CD4-positive, alpha-beta T cell (primary cell): ENCODE measurements at places on chromosomes 4 and X. TPM values are rescaled to one million over a fixed set of nuclear protein-coding genes. Genes with fewer than 3 reads are reported as not detected.
A peak's percentile ranks its signal among the peaks of the same experiment; 100 is the strongest.

DNA sequence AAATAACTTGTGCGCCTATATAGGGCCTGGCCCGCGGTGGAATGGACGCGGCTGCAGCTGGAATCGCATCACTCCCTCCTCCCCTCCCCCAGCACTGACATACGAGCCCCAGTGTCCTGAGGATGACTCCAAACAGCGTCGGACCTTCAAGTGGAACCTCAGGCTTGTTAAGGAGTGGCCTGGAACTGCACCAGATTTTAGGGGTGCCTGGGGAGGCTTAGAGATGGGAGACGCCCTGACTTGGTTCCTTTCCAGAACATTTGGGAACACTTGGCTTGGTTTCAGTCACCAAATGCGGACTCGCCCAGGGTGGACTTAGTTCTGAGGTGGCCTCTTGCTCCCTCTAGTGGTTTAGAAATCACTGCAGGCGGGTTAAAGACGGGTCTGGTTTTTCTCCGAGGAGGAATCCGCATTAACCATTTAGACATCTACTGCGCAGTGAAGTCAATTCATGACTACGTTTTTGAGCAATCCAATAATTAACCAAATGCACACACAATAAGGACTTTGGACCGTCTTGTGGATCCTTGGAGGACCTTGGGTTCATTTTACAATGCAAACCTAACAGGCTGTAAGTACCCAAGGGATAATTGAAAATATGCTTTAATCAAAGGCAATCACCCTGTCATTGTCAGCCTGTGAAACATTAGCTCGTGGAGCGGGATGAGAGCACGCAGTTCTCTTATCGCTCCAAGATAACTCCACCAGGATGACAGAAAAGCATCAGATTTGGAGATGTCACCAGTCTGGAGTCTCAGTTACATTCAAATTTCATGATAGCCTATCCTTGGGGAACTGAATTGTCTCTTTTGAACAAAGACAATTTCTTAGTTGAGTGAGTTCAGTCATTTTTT, 11.2 kb upstream of the PDGFRA start:
- DNase-seq: peak; percentile 27

GRCh38 chr4:189804894-189805293, 135.8 kb upstream of the FRG1 start:
- DNase-seq: no peak

- DNase-seq: peak; percentile 30
Measured at GRCh38 chr4:174120446-174121295, 162.8 kb downstream of the FBXO8 start.

- no peak for DNase-seq
Measured at GRCh38 chr4:25120146-25120940, 39.9 kb downstream of the SEPSECS start.

DNA sequence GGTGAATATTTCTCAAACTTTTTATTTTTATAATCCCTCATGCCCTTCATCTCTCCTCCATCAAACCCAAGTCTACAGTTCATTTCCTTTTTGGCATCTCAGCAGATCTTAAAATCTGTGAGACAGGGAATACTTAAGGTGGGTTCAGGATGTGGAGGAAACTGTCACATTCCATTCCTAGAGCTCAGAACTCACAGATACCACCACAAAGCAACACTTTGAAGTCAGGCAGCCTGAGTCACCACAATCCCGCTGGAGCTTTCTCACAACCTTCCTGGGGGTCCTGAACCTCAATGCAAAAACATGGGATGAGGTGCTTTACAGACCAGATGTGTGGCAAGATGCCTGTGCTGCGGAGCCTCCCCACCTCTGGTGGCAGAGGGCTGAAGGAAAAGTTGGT, 63.2 kb downstream of the HHIP start:
- no peak for DNase-seq

- no peak for DNase-seq
Measured at GRCh38 chr4:150206954-150207353, 128.7 kb downstream of the DCLK2 start.

GRCh38 chr4:87995435-87995834, 12.0 kb upstream of the PKD2 start:
- DNase-seq: no peak

The WNK3 gene
- total RNA-seq: 0.16 TPM

DNA sequence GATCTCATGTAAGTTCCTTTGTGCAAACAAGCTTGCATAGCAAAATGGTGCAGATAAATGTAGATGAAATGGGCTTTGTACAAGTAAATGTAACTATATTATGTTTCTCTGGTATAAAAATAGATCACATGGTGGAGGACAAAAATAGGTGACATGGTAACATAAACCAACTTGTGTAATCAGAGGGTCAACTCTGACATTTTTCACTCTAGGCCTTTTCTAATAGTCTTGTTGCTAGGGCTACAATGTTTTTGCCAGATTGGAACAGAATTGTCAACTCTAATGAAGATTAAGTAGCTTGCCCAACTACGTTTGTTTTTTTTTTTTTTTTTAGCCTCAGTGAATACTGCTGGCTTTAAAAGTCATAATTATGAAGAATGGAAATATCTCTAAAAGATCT, 11.5 kb downstream of the MAD2L1 start:
- DNase-seq: no peak

DNA sequence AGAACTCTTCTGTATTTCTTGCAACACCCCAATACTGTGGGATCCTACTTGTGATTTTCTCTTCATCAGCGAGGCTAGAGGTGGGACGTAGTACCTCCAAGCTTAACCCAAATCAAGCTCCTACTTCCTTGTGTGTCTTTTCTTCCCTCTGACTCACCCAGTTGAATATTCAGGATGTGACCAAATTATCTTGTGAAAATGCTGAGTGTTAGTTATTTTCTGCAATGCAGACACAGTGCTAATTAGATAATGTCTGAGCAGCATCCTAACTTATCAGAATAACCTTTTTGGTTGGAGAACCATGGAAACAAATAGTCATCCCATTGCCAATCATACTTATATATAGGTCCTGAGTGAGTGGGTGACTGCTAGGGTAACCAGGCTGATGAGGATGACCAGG, 2.4 kb downstream of the MEPE start:
- DNase-seq: no peak

DNA sequence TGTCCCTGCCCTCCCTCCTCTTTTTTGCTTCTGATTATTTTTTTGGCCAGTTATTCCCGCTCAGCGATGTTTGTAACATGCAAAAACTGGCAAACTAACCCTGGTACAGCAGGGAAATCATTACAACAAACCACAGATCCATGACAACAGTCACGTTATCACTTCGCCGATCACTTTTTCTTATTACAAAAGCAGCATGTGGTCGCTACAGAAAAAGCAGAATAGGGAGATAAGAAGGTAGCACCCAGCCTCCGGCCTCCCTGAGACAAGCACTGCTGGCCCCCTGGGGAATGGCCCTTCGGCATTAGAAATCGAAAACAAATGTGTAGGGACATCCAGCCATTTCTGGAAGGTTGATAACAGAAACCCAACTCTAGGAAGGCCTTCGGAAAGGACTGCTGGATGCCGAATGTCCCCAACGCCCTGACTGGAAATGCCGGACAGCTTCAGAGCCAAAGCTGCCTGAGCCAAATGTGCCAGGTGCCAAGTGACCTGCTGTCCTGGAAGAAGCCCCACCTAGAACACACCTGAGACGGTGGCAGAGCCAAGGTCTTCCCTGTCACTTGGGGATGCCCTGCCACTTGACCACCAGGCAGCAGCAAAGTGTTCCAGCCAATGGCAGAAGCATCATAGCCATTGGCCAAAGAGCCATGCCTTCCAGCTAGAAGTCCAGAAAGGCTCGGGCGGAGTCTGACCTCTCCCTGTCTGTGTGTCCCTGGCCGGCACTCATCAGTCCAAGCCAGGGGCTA, 2.9 kb downstream of the IDH3G start:
- no peak for DNase-seq

DNA sequence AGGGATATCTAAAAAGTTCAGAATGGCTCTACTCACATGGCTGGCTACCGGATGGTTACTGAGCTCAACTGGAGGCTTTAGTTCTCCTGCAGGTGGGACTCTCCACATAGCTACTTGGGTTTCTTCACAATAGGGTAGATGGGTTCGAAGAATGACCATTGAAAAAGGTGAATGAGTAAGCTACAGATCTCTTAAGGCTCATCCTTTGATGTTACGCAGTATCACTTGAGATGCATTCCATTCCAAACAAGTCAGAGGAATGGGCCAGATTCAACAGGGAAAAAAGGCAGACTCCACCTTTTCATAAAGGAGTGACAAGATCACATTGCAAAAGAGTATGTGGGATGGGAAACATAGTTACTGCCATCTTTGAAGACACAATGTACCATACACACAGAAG, 52.6 kb downstream of the DDX53 start:
- DNase-seq: no peak

DNA sequence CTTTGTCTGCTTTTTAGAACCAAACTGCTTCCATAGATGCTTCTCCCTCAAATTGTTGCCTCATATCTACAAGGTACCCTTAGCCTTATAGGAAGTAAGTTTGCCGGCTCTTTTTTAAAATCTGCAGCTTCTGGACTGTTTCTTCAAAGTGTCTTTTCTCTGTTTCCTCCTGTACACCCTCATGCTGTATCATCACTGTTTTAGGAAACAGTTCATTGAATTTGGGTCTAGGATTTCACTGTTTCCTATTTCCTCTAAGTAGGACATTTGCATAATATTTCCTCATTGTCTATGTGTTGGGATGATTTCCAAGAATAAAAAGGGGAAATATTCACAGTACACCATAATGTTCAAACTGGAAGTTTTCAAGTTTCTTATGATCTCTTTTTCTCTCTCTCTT, 43.0 kb downstream of the BANK1 start:
- no peak for DNase-seq

DNA sequence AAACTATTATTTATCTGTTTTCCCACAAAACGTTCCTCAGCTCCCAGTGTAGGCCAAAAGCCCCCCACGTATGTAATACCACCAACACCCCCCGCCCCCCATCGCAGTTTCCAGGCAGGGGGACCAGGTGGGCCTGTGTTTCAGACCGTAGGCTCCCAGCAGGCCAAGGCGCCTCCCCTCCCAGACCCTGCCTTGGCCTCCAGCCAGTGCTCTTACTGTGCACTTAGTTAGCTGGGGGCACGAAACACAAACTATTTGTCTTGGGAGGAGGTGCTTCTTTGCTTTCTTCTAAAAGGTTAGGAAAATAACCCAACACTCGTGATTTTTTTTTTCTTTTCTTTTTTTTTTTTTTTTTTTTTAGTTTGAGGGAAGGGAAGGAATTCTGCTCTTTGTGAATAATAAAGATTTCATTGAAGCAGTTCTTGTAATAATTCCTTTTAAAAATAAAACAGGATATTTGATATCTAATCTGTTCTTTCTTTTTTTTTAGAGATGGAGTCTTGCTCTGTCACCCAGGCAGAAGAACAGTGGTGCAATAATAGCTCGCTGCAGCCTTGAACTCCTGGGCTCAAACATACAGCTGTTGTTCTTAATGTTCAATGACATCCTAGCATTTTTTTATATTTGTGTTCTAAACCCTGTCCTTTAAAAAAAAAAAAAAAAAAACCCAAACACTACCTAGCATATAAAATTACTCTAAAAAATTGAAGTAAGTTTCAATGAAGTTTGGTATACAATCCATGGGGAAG, 83.0 kb upstream of the CLDN34 start:
- no peak for DNase-seq

GRCh38 chrX:2696698-2697215, 5.7 kb downstream of the CD99 start:
- no peak for DNase-seq

DNA sequence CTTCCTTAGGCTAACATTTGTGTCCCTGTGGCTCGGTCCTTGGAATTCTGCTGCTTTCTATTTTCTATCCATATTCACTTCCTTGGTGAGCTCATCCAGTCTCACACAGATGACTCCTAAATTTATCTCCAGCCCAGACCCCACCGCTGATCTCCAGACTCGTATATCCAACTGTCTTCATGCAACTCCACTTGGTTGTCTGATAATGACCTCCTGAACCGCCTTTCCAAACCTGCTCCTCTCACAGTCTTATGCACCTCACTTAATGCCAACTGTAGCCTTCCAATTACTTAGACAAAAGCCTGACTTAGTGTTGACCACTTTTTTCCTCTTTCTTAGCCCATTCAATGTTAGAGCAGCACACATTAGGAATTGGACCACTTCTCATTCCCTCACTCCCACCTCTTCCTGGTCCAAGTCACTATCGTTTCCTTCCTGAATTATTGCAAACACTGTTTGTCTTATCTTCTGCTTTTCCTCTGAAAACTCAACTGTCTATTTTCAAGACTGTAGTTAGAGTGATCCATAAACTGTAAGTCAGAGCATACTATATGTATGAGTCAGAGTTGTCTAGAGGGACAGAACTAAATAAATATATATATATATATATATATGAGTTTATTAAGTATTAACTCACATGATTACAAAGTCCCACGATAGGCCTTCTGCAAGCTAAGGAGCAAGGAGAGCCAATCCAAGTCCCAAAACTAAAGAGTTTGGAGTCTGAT, 292.5 kb downstream of the UNC5C start:
- DNase-seq: no peak

DNA sequence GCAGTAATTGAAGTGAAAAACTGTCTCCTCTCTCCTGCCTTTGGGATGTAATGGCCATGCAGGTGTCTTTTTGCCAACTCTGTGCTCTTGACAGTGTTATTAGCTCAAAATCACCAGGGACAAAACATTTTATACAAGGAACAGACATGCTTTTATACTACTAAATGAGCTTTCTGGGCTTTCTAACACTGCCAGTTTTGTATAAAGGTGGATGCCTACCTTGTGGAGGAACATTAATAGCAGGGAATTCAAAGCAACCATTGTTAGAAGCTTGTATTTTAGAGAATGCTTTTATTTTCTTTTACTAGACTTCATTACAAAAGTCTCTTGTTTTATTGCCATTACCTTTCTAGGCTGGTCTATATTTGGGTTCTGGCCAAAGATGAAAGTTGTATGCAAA, 54.7 kb upstream of the ARSJ start:
- DNase-seq: no peak

GRCh38 chrX:83019258-83019657, 488.8 kb upstream of the POU3F4 start:
- no peak for DNase-seq
